Activated CD4-positive, CD25-positive, alpha-beta regulatory T cell treated with anti-CD3 and anti-CD28 coated beads, Interleukin-2, amount 50 U/mL, for 16 hours (primary cell): ENCODE measurements at places on chromosomes 7 and 10.

GRCh38 chr7:22452960-22453558, 46.9 kb downstream of the STEAP1B start:
- no peak for DNase-seq

DNA sequence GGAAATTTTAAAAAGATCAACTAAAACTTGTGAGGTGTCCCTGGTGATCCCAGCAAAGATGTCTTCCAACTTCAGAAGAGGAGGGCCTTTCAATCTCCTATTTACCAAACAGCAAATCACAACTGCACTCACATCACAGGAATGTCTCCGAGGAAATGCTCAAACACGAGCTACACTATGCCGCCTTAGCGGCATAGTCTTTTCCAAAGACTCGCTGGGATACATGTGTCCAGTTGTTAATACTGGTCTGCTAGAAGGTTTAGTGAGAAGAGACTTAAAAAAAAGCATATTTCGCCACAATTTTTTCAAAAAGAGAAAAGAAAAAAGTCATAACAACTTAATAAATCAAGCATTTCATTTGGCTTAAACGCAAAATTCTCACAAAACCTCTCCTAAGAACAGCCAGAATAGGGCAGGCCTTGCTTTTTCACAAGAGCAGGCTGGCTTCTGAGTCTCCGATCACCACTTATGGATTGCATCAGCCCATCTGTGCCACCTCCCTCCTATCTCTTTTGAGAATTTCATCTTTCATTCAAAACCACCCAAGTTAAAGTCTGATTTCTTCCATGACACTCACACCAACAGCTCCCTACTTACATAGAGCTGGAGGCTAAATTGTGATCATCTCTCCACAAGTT, 66.1 kb downstream of the GNA12 start:
- no peak for DNase-seq

DNA sequence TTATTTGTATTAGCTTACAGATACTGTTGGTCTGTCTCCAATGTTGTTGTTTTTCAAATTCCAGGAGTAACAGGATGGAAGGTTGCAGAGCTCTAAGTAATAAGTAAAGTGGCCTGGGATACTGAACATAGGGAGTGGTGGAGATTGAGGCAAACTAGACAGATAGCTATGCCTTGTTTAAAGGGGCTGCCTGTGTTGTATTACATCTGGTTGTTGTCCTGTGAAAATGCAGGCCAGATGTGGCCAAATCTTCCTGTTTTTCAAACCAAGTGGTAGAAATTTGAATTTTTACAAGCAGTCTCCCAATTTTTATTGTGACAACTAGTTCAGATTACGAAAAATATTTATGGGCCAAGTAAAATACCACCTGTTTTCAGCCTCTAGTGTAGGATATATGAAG, 33.5 kb downstream of the BICC1 start:
- no peak for DNase-seq

- DNase-seq = no peak
Measured at GRCh38 chr10:71737834-71738197, 18.2 kb upstream of the C10orf105 start.

GRCh38 chr10:4154191-4154715, 369.2 kb upstream of the KLF6 start:
- DNase-seq = no peak

GRCh38 chr10:4846775-4847174, 20.8 kb downstream of the AKR1E2 start:
- no peak for DNase-seq

DNA sequence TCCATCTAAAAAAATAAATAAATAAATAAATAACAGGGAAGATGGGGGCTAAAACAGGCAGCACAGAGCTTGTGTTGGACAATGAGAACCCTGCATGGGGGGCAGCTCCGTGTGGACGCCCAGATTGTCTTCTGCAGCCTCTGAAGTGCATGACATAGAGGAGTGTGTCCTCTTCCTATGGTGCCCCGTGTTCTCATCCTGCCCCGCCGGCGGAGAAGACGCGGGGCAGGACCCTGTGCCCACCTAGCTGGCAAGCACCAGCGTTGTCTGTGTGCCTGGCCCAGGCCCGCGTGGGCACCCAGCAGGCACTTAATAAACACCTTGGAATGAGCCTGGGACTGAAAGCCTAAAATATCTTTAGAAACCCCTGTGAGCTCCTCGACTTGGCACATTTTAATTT, 88.7 kb upstream of the DNAAF5 start:
- DNase-seq = no peak

GRCh38 chr7:63047061-63047460, 951.6 kb upstream of the ZNF722 start:
- DNase-seq = no peak

GRCh38 chr10:124892905-124893304, 49.0 kb upstream of the ZRANB1 start:
- no peak for DNase-seq

DNA sequence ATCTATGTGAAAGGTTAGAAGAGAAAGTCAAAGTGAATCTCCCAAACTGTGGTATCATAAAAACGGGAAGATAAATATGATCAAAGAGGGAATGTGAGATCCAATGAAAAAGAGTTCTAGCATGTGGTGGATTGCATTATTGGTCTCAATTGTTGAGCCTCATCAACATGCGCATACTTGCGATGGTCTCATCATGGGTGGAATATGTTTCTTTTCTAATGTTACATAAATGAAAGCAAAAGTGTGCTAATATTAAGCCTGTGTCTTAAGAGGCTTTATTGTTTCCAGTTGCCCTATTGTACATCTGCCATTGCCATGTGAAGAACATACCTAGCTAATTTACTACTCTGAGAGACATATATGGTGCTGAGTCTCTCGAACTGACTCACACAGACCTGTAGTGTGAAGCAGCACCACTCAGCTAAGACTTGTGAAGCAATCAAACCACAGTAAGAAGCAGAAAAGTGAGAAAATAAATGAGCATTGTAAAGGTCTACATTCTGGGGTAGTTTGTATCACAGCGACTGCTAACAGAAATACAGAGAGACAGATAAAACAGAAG, 645.5 kb upstream of the PCDH15 start:
- no peak for DNase-seq

GRCh38 chr7:102472126-102473041, 6.3 kb downstream of the POLR2J start:
- no peak for DNase-seq

- no peak for DNase-seq
Measured at GRCh38 chr7:159066816-159067575, 77.7 kb downstream of the VIPR2 start.
